ENCODE measurements at places on chromosomes 4 and X. TPM values are rescaled to one million over a fixed set of nuclear protein-coding genes. Genes with fewer than 3 reads are reported as not detected.
A peak's percentile ranks its signal among the peaks of the same experiment; 100 is the strongest.

The CT45A3 gene
- not detected for total RNA-seq

The ASB5 gene
- total RNA-seq: not detected

The DCAF8L2 gene
- not detected for total RNA-seq

The ACOT9 gene
- total RNA-seq: 22.2 TPM

The UGT2B15 gene
- not detected for total RNA-seq

The PDZD4 gene
- 5.8 TPM for total RNA-seq

The PLAC1 gene
- total RNA-seq: 0.99 TPM

The NCAPG gene
- 25.1 TPM for total RNA-seq

The RELL1 gene
- 24.4 TPM for total RNA-seq

The GPRIN3 gene
- total RNA-seq: 9.7 TPM

The TRPC5OS gene
- not detected for total RNA-seq

DNA sequence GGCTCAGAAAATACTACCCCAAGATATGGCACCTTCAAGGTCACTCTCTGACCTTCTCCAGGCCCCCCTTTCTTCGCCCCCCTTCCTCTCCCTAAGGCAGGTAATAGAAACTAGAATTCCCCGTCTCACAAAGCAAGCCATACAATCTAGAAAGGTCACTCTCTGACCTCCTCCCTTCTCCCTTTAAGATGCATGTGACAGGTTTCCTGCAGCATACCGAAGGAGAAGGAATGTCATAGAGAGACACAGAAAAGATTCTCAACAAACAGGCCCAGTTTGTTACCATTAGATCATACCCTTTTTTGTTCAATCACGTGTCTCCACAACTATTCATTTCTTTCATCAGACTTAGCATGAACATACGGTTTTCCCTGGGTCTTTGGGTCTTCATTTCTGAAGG is 51.2 kb upstream of the RBMXL3 start:
- no peak overlapping the region for H3K4me3 ChIP-seq
- no peaks in the 10 kb centered on the region for H3K4me1 ChIP-seq
- H3K27me3 ChIP-seq: no peaks in the 10 kb centered on the region
- DNase-seq: no peak
- no peak overlapping the region for H3K27ac ChIP-seq
- H3K36me3 ChIP-seq: peaks cover 1% of the 10 kb centered on the region

- H3K27ac ChIP-seq: no peak overlapping the region
- peaks cover 6% of the 10 kb centered on the region for H3K4me1 ChIP-seq
- no peak for DNase-seq
- no peaks in the 10 kb centered on the region for H3K27me3 ChIP-seq
- no peaks in the 10 kb centered on the region for H3K36me3 ChIP-seq
These were observed 85.5 kb downstream of the SNCA start for GRCh38 chr4:89751416-89751815.

GRCh38 chr4:55397126-55397436 is 1.3 kb downstream of the TMEM165 start:
- peak overlapping the region; percentile 93 for H3K4me3 ChIP-seq
- peak overlapping the region; percentile 91 for H3K27ac ChIP-seq
- H3K4me1 ChIP-seq: peaks cover 29% of the 10 kb centered on the region

DNA sequence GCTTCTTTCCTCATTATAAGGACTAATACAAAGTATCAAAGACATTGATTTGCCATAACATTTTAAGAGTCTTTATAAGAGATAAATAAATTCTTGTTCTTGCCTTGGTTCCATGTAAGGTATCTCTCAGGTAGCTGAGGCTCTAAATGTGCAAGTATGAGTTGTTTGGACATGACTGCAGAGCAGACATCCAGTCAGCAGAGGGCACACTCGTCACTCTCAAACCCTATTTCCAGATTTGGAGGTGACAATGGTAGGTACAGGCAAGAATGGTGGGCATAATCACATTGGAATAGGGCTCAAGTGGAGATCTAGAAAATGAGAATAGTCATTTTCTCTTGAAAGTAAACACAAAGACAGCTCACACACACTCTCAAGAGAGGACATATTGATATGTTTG is 133.3 kb upstream of the ZIC3 start:
- no peak overlapping the region for H3K4me3 ChIP-seq
- H3K27ac ChIP-seq: no peak overlapping the region
- DNase-seq: no peak
- no peaks in the 10 kb centered on the region for H3K36me3 ChIP-seq
- H3K4me1 ChIP-seq: no peaks in the 10 kb centered on the region

- H3K36me3 ChIP-seq: no peaks in the 10 kb centered on the region
- no peak overlapping the region for H3K4me3 ChIP-seq
- no peak for DNase-seq
- H3K27me3 ChIP-seq: no peaks in the 10 kb centered on the region
These were observed 57.5 kb downstream of the FAM13A start for GRCh38 chr4:88999392-88999930.

DNA sequence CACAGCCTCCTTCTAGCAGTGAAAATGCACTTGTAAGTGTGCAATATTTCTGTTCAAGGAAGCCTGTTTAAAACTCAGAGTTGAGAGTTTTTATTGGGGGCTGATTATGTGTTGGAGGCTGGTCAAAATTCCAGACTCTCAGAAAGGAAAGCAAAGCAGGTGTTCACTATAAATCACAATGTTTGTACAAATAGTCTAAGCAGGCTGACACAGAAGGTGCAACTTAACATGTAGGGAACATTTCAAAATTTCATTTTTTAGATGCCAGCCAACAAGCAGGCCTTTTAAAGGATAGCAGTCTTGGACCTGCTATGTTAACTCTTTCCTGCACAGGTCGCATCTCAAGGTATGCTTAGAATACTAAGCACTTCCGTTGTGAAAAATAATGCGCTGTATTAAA is 112.3 kb upstream of the IL13RA1 start:
- H3K27ac ChIP-seq: no peak overlapping the region
- H3K27me3 ChIP-seq: no peaks in the 10 kb centered on the region
- no peak overlapping the region for H3K4me3 ChIP-seq

GRCh38 chr4:142095886-142096605 is 459.7 kb downstream of the IL15 start:
- H3K36me3 ChIP-seq: no peaks in the 10 kb centered on the region
- H3K27me3 ChIP-seq: no peaks in the 10 kb centered on the region

DNA sequence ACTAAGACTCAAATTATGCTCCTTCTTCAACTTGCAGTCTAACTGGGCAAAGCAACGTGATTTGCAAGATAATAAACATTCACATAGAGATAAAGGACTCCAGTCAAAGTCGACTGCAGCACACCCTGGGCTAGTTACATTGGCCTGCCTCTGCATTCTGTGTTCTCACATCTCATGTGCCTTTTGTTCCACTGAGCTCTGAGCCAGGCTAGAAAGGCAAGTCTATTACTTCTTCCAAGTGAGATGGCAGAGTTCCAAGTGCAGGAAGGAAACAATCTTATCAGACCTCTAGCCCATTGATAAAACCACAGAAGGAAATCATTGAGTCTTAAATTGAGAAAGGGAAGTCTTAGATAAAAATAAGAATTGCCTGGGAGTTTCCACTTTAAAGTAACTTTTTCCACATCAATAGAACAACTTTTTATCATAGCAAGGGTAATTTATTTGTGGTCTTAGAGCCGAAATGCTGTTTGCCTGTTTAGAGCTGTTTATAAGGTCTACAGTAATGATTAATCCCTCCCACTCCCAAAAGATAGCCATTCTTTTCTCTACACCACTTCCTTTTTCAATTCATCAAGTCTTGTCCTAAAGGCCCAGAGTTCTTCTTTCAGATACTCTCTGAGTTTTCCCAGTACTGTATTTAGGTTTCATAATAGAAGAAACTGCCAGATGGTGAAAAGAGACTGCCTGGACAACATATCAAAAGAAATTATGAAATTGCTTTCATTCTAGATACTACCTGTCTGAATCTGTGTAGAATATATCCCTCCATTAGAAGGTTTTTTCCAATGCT is 200.2 kb downstream of the GUCY2F start:
- DNase-seq: peak; percentile 14
- no peak overlapping the region for H3K4me3 ChIP-seq
- no peaks in the 10 kb centered on the region for H3K4me1 ChIP-seq
- no peak overlapping the region for H3K27ac ChIP-seq
- H3K27me3 ChIP-seq: no peaks in the 10 kb centered on the region

GRCh38 chr4:2412885-2413716 is 5.3 kb downstream of the ZFYVE28 start:
- H3K27ac ChIP-seq: no peak overlapping the region
- H3K27me3 ChIP-seq: peaks cover 71% of the 10 kb centered on the region
- H3K4me1 ChIP-seq: peaks cover 9% of the 10 kb centered on the region
- DNase-seq: peak; percentile 68

DNA sequence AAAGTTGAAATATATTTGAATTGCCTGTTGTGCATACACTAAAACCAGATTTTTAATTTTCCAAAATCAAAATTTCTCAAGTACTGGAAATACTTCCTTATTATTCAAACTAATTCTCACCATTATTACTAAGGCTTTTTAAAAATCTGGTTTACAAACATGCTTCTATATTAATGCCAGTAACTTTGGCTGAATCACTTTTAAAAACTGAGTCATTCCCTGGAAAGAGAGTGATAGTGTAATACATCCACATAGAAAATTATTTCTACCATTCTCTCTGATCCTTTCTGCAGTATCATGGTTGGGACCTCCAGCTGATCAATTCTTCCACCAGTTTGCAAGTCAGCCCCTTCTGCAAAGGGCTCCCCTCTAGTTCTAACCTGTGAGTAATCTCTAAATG is 165.3 kb upstream of the FAM241A start:
- H3K4me3 ChIP-seq: no peak overlapping the region
- no peak for DNase-seq
- no peaks in the 10 kb centered on the region for H3K36me3 ChIP-seq
- H3K4me1 ChIP-seq: peaks cover 49% of the 10 kb centered on the region
- no peak overlapping the region for H3K27ac ChIP-seq

DNA sequence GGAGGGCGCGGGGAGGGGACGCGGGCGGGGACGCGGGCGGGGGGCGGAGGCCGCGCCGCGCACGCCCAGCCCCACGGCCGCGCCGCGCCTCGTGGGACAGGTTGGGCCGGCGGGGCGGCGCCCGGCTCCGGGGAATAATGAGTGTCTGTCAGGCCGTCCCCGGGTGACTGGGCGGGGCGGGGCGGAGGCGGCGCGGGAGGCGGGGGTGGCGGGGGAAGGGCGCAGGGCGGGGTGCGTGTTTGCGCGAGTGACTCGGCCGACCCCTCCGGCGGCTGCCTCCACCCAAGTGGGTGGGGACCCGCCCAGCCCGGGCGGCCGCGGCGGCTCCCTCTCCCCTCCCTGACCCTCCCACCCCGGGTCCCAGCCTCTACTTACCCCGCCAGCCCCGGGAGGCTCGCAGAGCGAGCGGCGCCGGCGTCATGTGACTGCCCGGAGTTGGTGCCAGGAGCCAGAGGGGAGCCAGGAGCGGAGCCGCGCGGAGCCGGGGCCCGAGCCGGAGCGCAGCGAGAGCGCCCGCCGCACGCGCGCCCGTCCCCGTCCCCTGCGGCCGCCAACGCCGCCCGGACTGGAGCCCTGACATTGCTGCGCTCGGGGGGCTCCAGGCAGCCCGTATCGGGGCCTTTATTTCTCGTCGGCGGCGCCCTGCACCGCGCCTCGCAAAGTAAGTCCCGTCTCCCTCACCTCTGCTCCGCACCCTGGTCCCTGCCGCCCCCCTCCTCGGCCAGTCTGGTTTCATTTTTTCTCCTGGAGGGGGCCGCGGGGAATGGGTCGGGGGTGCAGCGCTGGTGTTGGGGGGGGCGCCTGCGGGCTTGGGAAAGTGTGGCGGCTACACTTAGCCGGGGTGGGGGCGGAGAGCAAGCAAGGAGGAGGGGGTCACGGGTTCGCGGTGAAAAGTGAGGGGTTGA is at the start of gene KLF3:
Gene KLF3, plus strand, starts transcription at position 399 of the 905 bp plus-strand sequence. CDS start 16,427 bp downstream, outside the sequence.
- H3K4me1 ChIP-seq: peaks cover 26% of the 10 kb centered on the region
- peak within 1 kb of the TSS; percentile 94 for H3K4me3 ChIP-seq
- H3K27ac ChIP-seq: peak within 1 kb of the TSS; percentile 95
- no peaks in the 10 kb centered on the region for H3K36me3 ChIP-seq
- DNase-seq: peak; percentile 97

DNA sequence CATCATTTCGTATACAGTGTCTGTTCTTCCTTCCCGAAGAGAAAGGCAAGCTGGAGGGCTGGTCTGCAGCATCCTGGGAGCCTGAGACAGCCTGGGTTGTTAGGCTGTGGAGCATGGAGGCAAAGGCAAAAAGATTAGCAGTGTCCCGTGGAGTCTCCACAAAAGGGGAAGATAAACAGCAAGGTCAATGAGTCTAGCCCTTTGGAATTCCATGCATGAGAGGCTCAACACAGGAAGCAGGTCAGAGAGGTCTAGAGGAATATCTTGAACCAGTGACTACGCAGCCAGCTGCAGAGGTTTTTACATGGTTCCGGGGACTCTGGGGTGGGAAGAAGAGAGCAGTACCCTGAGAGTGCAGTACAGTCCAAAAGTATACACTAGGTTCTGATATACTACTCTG is 12.2 kb upstream of the MCF2 start:
- no peak overlapping the region for H3K4me3 ChIP-seq
- no peaks in the 10 kb centered on the region for H3K27me3 ChIP-seq
- peak; percentile 33 for DNase-seq
- H3K4me1 ChIP-seq: no peaks in the 10 kb centered on the region

- no peaks in the 10 kb centered on the region for H3K27me3 ChIP-seq
- no peaks in the 10 kb centered on the region for H3K4me1 ChIP-seq
- H3K4me3 ChIP-seq: no peak overlapping the region
- H3K36me3 ChIP-seq: no peaks in the 10 kb centered on the region
- DNase-seq: no peak
- no peak overlapping the region for H3K27ac ChIP-seq
These were observed 113.5 kb upstream of the TTC29 start for GRCh38 chr4:147059064-147059731.

DNA sequence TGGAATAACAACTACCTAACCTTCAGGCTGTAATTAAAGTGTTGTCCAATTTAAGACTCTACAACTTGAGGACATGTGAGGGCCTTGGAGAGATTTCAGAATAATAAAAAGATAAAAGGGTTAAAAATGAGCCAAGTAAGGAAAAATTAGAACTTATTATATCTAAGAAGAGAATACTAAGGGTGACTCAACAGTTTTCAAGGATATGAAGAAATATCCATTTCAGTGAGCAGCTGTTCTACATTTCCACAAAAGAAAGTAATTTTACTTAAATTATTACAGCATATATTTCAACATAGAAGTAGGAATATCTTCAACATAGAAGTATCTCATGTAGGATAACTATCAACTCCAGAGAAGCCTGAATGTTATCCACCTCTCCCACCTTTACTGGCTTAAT is 11.3 kb downstream of the SNX12 start:
- peak; percentile 63 for DNase-seq
- H3K36me3 ChIP-seq: peaks cover 2% of the 10 kb centered on the region
- no peak overlapping the region for H3K27ac ChIP-seq
- no peaks in the 10 kb centered on the region for H3K27me3 ChIP-seq
- H3K4me1 ChIP-seq: no peaks in the 10 kb centered on the region

GRCh38 chr4:168451744-168452390 is 28.4 kb downstream of the DDX60L start:
- no peak overlapping the region for H3K27ac ChIP-seq
- no peaks in the 10 kb centered on the region for H3K27me3 ChIP-seq
- no peak for DNase-seq
- no peak overlapping the region for H3K4me3 ChIP-seq
- no peaks in the 10 kb centered on the region for H3K36me3 ChIP-seq
- peaks cover 14% of the 10 kb centered on the region for H3K4me1 ChIP-seq

GRCh38 chr4:59374416-59374815 is 1825.7 kb upstream of the ADGRL3 start:
- H3K36me3 ChIP-seq: no peaks in the 10 kb centered on the region
- DNase-seq: no peak
- H3K4me3 ChIP-seq: no peak overlapping the region
- no peak overlapping the region for H3K27ac ChIP-seq

Measured in cardiac muscle cell (in vitro differentiated cells and primary cell).